ENCODE measurements at places on chromosomes 4 and X. TPM values are rescaled to one million over a fixed set of nuclear protein-coding genes. Genes with fewer than 3 reads are reported as not detected.

SSX2B gene
- total RNA-seq, result not detected

GRCh38 chrX:69320116-69320515, 154.9 kb upstream of the PJA1 start:
- DNase-seq, result no peak

DNA sequence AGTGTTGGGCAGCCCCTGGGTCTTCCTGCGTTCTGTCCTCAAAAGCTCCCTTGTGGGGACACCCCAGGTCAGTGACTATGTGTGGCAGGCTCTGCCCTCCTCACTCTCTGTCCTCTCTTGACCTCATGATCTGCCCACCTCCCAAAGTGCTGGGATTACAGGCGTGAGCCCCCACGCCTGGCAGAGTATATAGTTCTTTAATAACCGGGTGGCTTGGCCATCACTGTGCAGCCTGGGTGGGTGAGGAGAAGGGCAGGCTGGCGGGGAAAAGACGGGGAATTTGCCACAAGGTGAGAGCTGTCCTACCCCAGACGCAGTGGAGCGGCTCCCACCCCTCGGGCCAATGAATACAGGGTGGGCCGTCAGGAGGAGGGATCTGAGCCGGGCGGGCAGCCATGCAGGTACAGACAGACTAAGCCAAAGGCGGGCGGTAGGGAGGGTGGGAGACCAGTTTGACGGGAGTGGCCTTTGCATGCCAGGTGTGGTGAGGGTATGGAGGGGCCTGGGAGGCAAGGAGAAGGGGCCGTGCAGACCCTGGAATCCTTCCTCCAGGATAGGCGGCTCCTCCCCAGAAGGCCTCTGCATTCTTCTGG, 2.5 kb downstream of the SH3BP2 start:
- DNase-seq, result no peak

- no peak for DNase-seq
These were observed 303.8 kb upstream of the KLF3 start for GRCh38 chr4:38360201-38360600.

DNA sequence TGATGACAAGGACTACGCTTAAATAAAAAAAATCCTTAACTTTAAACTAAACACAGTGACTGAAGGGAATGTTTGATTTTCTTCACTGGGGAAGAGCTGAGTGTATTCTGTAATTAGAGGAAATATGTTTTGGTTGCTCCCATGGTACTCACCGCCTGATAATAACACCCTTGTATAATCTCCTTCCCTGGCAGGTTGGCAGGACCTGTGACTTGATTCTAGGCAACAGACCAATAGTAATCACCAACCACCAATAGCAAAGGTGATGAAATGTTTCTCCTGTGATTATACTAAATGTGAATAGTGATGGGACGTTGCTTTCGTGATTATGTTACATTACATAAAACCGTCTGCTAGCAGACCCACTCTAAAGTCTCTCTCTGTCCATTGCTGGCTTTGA, 536.8 kb upstream of the CPEB2 start:
- no peak for DNase-seq

DNA sequence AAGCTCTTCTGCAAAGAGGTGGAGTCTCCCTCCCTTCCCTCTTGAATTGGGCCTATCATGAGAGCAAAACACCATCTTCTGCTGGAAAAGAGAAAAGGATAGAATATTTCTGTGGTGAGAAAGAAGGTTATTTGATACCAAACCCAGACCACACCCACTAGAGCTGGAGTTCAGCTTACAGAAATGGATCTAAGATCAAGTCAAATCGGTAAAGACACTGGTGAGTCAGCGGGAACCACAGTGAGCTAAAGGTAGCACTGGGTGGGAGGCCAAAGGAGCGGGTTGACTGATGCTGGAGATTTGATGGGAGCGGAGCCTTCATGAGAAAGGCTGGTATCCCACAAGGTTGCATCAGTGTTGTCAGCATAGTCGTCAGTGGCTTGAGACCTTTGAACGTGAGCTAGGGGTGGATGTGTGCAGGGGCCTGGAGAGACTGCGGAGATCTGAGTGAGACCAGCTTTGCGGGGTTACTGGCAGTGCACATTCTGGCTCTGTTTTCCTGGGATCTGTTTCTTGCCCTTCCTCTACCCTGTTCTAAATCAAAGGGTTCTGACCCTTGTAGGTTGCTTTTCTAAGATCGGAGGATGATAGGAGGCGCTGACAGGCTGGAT, 106.4 kb upstream of the SCOC start:
- no peak for DNase-seq

Measured in cerebellum (tissue), 4 donors.